ENCODE measurements at places on chromosomes 2 and 18.
A peak's percentile ranks its signal among the peaks of the same experiment; 100 is the strongest.

- peak; percentile 72 for DNase-seq
Observed at GRCh38 chr2:231709636-231709980, 1.3 kb downstream of the PTMA start.

- no peak for DNase-seq
Observed at GRCh38 chr2:208608122-208608835, 201.7 kb downstream of the PTH2R start.

DNA sequence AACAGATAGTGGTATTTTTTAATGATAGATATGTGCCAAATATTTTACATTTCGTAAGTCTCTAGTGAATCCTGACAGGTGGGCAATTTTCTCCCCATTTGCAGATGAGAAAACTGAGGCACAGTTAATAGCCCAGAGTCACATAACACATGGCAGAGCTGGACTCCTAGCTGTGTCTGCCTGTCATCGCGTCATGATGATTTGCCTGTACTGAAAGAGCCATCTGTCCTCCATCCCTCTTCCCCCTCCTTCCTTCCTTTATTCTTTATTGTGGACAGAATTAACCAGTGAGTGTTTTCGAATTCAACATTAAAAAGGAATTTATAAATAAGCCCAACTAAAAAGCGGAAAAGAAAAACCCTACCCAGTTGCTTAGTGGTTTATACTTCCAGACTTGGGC, 3.2 kb downstream of the DNAJB2 start:
- DNase-seq = no peak

GRCh38 chr2:203659331-203660049, 46.9 kb upstream of the CD28 start:
- no peak for DNase-seq

GRCh38 chr2:143384111-143384510, 254.9 kb downstream of the ARHGAP15 start:
- DNase-seq = no peak

GRCh38 chr2:236217926-236218325, 46.3 kb downstream of the ASB18 start:
- no peak for DNase-seq

- DNase-seq = no peak
Observed at GRCh38 chr2:95392730-95393455, 9.6 kb upstream of the FAHD2A start.

- DNase-seq = no peak
Observed at GRCh38 chr18:8625461-8626092, 16.3 kb downstream of the RAB12 start.

DNA sequence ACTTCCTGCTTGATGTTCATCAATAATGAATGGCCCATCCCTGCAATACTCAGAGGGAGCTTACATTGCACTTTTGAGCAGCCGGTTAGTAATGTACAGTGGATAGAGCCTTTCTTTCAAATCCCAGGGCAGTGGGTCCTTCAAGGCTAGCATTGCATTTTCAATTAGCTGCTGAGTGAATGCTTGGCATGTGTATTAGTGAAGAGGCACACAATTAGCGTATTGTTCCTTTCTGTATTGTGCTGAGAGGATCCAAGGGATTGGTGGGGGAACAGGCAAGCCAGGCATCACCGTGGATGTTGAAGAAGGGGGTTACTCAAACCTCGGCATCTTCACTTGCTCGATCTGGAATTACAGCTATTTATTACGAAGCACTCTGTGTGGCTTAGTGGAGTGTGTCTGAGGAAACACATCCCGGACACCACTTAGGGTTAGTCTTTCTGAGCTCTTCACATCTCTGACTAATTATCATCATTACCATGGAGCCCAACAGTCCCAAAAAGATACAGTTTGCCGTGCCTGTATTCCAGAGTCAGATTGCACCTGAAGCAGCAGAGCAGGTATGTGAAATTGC, at the start of gene PPP1R1C:
TSS of gene PPP1R1C (plus strand) at position 222 of the 574 bp plus-strand sequence. CDS start at position 480, 258 bp downstream.
- no peak for DNase-seq

DNA sequence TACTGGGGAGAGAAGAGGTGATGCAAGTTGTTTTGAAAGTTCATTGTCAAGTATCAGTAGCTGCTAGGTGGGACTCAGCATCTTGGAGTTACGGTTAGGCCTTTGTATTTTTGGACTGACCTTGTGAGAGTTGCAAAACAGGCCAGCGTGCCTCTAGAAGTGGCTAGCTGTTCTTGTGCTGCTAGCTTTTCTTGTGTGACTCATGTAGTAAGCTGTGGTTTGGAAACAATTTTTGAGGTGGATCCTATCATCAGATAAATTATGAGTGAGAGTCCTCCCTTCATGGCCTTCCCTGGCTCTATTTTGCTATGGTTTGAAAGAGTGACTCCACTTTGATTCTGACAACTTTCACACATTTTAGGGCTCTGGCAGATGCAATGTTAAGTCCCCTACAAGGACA, 409.2 kb upstream of the HS6ST1 start:
- no peak for DNase-seq

DNA sequence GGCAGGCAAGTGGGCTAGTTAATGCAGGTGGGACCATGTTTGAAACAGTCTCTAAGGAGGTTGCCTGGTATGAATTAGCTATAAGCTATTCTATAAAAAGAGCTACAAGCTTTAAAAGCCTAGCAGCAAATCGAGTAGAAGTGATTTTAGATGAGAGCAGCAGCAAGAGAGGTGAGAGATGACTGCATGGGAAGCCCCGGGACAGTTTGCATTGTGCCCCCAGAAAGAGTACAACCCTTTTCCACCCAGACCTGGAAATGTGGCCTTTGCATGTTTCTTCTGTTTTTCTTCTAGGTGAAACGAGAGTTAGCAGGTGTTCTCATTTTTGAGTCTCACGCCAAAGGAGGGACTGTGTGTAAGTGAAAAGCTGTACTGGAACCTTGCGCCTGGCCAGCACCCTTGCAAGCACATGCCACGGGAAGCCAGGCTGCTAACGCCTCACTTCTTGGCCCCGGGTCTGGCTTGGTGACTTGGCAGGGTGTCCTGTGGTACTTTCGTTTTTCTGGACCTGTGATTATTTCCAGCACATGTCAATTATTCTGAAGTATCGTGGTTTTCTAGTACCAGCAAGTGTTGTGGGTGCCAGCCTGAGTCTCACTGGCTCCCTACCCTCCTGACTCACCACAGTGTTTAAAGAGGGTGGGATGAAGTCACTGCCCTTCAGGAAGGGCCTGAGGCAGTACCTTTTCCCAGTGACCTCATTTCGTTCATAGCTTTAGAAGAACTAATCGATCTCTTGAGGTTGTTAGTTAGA, 90.3 kb upstream of the MAP3K20 start:
- DNase-seq = no peak

DNA sequence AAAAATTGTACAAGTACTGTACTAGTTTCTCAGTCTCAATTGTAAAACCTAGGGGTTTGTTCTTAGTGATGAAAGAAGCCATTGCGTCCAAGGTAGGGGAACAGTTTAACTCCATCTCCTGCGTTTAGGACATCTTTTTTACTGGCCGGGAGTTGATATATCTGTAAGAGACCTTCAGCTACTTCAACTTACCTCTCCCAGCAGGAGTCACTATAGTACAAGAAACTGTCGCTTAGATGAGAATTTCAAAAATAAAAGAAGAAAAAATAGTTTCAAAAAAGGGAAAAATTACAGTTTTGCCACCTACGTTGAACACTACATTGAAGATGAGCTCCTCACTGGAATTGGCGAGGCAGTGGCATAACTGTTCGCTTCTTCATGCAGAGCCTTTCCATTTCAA, 122.7 kb downstream of the MAP3K20 start:
- no peak for DNase-seq

GRCh38 chr2:235605312-235606003, 111.6 kb downstream of the AGAP1 start:
- DNase-seq = no peak

DNA sequence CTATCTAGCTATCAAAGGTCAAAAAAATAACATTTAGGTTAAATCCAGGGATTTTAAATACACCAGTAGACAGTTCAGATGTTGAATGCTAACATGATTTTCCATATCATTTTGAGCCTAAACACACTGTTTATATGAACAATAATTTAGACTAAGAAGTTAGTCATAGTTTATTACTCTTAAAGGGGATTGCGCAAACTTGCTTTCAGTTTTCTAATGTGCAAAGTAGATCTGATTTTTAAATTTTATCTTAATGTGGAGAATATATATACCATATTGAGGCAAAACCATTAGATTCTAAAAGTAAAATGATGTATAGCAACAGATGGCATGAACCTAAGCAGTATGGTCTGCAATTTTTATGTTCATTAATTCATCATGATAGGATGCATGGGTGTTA, 76.6 kb downstream of the CDH7 start:
- no peak for DNase-seq

GRCh38 chr2:142965443-142965842, 88.0 kb downstream of the KYNU start:
- DNase-seq = no peak

- DNase-seq = no peak
Observed at GRCh38 chr2:237509905-237510304, 22.9 kb downstream of the MLPH start.

DNA sequence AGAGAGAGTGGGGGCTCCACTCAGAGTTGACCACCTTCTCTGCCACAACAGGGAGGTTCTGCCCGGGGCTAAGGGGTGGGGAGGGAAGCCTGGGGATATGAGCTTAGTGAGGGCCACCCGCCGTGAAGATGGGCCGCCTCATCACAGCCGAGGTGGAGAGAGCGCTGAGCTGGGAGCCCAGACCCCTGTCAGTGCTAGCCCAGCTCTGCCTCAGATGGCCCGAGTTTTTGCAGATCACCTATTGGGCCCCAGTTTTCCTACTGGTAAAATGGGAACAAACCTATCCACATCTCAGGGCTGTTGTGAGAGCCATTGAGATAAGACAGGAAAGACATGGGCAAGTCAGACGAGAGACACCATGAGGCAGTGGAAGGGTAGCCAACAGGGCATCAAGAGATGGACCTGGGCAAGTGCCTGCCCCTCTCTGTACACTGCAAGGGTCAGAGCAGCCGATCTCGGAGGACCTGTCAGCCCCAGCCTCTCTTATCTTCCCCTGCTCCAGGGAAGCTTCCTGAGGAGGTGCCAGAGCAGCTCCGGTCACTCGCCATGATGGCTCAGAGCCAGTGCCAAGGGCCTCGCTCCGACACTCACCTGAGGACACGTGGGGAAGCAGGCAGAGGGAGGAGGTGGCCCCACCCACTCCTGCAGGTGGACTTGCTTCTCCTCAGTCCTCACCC, 88.9 kb downstream of the MCFD2 start:
- DNase-seq = no peak

- no peak for DNase-seq
Observed at GRCh38 chr2:239928391-239929350, 96.5 kb downstream of the NDUFA10 start.

- no peak for DNase-seq
Observed at GRCh38 chr2:99877963-99878362, 264.4 kb downstream of the AFF3 start.

GRCh38 chr18:45169610-45170009, 445.7 kb upstream of the SLC14A2 start:
- no peak for DNase-seq

DNA sequence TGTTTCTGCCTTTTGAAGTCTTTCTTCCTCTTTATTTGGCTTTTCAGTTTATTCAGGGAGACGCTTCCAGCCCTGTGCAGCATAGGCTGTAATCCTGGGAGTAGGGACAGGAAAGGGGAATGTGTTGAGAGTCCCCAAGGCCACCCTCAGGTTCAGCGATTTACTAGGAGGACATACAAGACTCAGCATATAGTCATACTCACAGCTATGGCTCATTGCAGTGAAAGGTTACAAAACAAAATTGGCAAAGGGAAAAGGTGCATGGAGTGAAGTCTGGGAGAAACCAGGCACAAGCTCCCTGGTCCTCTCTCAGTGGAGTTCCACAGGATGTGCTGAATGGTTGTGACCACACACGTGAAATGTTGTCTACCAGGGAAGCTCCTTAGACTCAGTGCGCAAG, 49.6 kb upstream of the ZNF638 start:
- DNase-seq = no peak

DNA sequence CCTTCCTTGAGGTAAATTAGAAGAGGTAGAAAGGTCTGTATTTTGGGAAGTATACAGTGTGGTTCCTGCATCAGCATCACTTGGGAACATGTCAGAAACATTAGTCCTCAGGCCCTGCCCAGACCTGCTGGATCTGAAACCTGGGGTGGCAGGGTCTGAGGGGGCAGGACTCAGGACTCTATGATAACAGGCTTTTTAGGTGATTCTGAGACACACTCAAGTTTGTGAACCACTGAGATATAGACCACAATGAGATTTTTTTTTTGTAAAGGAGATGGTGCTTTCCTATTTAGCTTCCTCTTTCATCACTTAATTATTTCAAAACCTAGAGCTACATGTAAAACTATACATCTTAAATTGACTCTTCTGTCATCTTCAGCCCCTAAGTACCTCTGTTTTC, 262.7 kb upstream of the SPOPL start:
- no peak for DNase-seq

GRCh38 chr2:155714983-155715382, 617.5 kb downstream of the NR4A2 start:
- DNase-seq = no peak

DNA sequence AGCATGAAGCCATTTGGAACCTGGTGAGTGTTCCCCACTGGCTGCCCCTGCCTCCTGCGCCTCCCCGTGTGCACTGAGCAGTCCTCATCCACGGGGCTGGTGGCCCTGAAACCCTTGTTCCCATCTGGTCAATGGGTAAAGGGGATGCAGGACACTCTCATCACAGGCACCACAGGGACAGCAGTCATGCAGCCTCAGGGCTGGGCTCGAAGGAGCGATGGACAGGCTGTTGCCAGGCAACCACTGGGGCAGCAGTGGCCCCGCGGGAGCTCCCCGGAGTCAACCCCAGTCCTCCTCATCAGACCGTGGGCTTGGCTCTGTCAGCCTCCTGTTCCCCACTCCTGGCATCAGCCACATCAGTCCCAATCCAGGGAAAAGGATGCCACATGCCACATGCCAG, 509.5 kb downstream of the EIPR1 start:
- no peak for DNase-seq

GRCh38 chr2:141557329-141558095, 573.3 kb downstream of the LRP1B start:
- no peak for DNase-seq

DNA sequence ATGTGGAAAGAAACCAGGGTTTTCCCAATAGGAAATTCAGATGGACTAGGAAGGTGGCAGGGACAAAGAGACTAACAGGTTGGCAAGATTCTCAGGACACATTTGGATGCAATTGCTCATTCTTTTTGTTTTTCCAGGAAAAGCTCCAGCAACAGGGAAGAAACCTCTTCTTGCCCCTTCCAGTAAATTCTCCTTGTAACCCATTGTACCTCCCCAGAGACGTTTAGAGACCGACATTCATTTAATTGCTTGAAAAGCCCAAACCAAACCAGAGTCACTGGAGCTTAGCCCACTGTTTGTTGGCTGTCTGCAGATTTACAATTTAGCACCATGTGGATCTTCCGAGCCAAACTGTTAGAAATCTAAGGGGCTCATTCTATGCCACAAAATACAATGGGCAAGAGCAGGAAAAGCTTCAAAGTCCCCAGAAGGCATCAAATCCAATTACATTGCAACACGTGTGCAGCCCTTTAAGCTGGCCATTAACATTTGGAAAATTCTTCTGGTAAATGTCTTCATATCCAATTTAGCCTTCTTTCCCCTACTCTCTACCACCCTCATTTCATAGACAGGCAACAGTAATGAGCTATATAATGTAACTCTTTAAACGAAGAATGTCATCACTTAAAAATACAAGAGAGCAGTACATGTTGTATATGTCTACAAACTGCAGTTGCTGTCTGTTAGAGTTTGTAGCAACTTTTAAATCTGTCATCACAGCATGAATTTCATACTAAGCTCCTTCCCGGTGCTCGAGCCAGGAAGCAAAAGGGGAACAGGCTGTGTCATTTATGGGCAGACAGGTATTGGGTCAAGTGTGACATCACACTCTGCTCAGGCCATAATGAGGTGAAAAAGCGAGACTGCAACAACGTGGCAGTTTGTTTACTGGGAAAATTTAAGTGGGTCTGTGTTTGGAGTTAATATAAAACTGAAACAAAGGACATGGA, 235.6 kb upstream of the HNRNPA3 start:
- no peak for DNase-seq
